ENCODE measurements at places on chromosomes 12 and 14.

DNA sequence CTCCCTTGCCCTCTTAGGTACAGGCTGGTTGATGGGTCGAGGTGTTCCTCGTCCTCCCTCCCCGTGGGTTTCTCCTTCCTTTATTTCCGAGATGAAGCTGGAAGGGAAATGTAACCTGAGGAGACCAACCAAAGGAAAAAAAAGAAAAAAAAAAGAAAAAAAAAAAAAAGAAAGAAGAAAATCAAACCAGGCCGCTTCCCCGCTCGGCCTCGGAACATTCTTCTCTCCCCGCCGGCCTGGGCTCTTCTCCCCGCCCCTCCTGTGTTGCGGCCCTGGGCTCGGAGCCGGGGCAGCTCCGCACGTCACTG is 1.6 kb upstream of the NFATC4 start:
- no peak for DNase-seq

- DNase-seq, result no peak
Measured at GRCh38 chr14:52802597-52802996, 11.2 kb upstream of the GNPNAT1 start.

- DNase-seq, result no peak
Measured at GRCh38 chr12:104846056-104846767, 111.9 kb downstream of the SLC41A2 start.

DNA sequence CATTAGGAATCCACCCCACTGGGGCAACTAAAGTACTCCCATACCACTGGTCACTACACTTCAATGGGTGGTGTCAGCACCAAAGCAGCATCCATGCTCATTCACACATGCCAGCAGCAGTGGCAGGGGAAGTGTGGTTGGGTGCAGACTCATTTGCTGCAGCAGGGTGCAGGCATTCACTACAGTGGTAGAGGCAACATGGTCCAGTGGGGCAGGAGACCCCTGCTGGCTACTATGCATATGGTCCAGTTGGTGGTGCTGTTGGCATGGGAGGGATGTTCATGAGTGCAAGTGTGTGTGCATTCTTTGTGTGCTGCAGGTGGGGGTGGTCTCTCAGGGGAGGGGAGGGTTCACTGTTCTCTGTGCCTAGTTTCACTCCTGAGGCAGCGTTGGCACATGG is 908.4 kb upstream of the NOVA1 start:
- DNase-seq, result no peak

GRCh38 chr12:41850046-41850445 is 294.6 kb downstream of the GXYLT1 start:
- DNase-seq, result no peak

GRCh38 chr12:54053003-54053750 is 458 bp upstream of the HOXC4 start:
- DNase-seq, result no peak

DNA sequence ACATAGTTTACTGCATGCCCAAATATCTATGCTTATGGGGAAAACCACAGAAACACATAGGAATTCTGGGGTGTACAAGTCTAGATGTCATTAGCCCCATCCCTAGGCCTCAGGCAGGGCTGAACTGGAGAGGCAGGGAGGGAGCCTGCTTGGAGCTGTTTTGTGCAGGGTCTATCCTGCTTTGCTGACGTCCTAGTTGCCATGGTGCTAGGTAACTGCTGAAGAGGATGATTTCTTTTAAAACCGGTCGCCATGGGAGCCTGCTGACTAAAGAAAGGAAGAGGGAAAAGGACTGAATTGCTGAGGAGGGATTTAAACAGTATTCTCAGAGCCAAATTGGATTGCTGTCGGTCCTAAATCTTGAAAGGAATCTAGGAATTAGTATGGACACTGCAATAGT is 10.7 kb downstream of the GPR19 start:
- no peak for DNase-seq

DNA sequence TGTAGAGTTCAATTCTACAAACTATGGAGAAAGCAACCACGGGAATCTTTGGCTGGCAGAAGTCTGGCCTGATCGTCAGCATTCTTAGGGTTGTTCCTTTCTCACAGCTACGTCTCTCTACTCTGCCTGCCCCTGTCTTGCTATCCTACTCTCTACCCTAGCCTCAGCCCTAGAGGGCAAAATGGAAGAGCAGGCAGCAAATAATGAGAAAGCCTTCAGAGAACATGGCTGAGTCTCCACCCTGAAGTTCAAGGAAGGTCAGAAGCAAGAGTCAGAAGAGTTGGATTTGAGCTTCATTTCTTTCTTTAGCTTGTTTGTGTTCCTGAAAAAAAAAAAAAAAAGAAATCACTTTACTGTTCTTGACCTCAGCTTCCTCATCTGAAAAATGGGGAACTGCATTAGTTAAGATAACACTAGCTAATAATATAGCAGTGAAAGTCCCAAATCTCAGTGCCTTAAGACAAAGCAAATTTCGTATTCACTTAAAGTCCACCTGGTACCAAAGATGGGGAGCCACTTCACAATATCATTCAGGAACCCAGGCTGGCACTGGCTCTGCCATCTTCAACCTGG is 50.2 kb upstream of the CCND2 start:
- DNase-seq, result no peak

DNA sequence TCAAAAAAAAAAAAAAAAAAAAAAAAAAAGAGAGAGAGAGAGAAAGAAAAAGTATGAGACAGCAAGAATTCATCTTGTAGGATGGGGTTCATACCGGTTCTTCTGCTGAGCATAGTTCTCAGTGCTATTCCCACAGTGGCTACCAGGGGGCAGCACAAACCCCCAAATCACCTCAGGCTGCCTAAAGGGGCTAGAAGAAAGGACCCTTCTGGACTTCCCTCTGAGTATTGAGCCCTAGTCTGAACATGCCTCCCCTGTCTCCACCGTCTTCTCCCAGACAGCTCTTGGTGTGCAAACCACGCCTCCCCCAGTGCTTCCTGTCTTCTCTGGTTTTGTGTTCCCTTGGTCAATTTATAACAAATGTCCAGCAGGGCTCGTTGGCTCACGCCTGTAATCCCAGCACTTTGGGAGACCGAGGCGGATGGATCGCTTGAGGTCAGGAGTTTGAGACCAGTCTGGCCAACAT is 31.3 kb upstream of the SMUG1 start:
- peak; percentile 56 for DNase-seq

GRCh38 chr12:67751381-67751928 is 102.9 kb downstream of the DYRK2 start:
- no peak for DNase-seq

DNA sequence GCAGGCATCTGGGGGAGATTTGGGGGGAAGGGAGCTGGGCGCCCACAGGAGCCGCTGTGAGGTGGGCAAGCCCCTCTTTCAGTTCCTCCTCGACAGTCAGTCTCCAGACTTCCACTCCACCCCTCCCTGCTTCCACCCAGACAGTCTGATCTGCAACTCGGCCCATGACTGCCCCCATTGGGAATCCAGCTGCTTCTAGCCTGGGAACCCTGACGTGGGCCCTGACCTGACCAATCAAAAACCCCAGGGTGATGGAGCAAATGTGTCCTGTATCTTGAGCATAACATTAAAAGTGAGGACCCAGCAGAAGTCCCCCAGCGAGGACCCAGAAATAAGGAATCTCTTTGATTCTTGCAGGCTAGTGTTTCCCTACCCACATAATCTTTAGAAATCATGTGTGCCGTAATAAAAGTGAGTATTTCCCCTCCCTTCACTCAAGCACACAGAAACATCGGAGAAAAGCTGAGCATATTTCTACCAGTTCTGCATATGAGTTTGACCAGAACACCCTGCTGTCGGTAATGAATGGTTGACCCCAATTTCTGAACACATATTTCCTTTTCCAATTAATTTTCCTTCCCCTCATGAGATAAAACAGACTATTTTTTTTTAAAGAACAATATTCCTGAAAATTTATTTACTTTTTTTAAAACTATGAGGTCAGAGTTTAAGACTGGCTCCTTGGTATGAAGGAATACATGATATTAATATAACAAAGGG is 6.4 kb downstream of the SSH1 start:
- no peak for DNase-seq

- DNase-seq, result no peak
Measured at GRCh38 chr12:53803703-53804102, 51.9 kb upstream of the CISTR start.

DNA sequence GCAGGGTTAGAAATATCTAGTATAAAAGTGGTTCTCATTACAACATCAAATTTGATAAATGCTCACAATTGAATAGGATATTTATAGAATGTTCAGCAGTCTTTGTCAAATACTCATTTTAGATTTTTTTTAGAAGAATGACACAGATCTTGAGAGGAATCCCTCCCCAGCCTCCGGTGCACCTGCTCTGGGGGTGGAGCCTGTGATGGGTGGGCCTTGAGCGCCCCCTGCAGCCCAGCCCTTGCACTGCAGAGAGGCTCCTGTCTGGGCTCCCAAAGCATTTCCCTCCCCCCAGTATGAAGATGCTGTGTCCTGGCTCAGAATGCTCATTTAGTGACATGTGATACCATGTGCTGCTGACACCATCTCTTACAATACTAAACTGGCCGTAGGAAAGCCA is 792.3 kb downstream of the TMEM121 start:
- DNase-seq, result peak; percentile 35

All from activated T-cell treated with anti-CD3 and anti-CD28 coated beads for 4 hours (primary cell).